Activated T-helper 17 cell treated with anti-CD3 and anti-CD28 coated beads, Interleukin-2, amount 50 U/mL, for 72 hours (primary cell): ENCODE measurements at places on chromosomes 7 and 10. TPM values are rescaled to one million over a fixed set of nuclear protein-coding genes. Genes with fewer than 3 reads are reported as not detected.

NUP42 gene
- total RNA-seq: 24.7 TPM

KCNMA1 gene
- total RNA-seq: 0.56 TPM

NRP1 gene
- 1.2 TPM for total RNA-seq

TSPAN33 gene
- 2.6 TPM for total RNA-seq

RAMP3 gene
- not detected for total RNA-seq

FOXI2 gene
- total RNA-seq: not detected
